ENCODE measurements at places on chromosomes 4 and X.

- DNase-seq: no peak
Measured at GRCh38 chrX:865422-865821, 234.8 kb downstream of the SHOX start.

- DNase-seq: no peak
Measured at GRCh38 chrX:47171996-47172395, 21.6 kb upstream of the UBA1 start.

- no peak for DNase-seq
Measured at GRCh38 chr4:110501826-110502225, 25.9 kb downstream of the ENPEP start.

- no peak for DNase-seq
Measured at GRCh38 chr4:140808256-140808655, 52.1 kb upstream of the TBC1D9 start.

- DNase-seq: no peak
Measured at GRCh38 chrX:125681058-125681457, 361.4 kb downstream of the TEX13C start.

GRCh38 chrX:124338733-124339514 is 6.5 kb downstream of the TEX13D start:
- DNase-seq: no peak
